ENCODE measurements at places on chromosomes 11 and 22.

DNA sequence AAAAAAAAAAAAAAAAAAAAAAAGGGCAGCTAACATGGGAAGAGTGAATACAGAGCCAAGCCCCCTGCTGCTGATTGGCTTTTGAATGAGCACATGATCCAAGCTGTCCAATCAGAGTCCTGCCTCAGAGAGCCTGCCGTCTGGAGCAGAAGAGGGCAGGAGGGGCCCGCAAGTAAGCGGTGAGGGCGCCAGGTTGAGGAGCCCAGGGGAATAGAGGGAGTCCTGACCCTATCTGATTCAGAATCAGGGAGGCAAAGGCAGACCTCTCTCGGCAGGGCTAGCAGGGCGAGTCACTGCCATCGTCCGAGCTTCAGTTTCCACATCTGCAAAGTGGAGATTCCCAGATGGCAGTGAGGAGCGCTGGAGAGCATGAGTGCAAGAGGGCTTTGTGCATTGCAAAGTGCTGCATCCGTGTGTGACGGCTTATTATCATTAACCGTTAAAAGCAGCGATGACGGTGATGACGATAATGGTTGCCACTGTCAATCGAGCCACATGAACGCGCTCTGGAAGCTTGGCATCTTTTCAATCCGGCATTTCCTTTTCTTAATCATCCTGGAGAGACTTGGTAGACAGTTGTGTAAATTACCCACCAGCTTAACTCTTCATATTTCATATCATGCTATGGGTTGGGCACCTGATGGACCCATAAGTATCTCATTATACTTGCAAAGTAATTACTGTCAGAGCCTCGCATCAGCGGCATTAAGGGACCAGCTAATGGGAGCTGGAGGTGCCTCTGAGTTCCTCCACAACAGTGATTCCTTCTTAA, 68.6 kb upstream of the ATXN10 start:
- DNase-seq: no peak

GRCh38 chr22:35593891-35594470, 23.1 kb downstream of the MB start:
- no peak for DNase-seq

DNA sequence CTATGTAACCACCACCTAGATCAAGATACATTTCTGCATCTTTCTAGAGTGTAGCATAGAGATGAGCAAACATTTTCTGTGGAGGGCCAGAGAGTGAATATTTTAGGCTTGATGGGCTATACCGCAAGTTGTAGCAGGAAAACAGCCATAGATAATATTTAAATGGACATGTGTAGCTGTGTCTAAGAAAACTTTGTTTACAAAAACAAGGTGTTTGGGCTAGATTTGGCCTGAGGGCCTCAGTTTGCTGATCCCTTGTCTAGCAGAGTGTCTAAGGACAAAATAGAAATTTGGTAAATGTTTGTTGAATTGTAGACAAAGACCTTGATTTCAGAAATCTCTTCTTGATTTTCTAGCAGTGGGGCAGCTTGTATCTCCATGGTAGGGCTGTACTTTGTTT, 36.3 kb downstream of the STIM1 start:
- DNase-seq: no peak

DNA sequence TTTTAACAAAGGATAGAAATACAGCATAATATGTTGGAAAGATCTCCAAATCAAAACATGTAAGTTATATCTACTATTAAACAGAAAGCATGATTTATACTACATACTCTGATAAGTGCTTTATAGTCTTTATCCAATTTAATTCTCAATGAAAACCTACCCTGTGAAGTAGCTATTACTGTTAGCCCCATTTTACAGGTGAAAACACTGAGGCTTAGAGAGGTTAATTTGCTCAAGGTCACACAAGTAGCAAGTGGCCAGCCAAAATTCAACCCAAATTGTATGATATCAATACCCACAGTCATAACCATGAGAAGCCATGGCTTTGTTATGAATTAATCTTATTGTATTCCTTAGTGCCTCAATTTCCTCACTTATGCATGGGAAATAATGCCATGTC, 675 bp upstream of the OR5AN1 start:
- no peak for DNase-seq

DNA sequence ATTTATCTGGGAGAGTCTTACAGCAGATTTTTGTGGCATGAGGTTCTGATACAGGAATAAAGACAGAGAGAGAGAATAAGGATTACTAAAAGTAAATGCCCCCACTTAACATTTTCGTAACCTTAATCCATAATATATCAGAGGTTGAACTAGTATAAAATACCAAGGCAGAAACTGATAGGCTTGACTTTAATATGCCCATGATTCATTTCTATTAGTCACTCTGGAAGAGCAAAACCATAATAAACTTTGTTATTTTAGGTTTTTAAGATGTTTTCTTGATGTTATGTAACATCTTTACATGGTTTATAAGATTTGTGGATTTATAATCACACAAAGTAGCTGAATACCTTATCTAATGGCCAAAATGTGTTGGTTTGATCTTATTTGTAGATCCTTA, 19.1 kb downstream of the GUCY1A2 start:
- no peak for DNase-seq

GRCh38 chr11:77123591-77123990, 4.5 kb upstream of the MYO7A start:
- no peak for DNase-seq

- DNase-seq: no peak
These were observed 9.3 kb downstream of the CELSR1 start for GRCh38 chr22:46528121-46528610.

- no peak for DNase-seq
These were observed 103.3 kb upstream of the PARVA start for GRCh38 chr11:12274056-12274455.

DNA sequence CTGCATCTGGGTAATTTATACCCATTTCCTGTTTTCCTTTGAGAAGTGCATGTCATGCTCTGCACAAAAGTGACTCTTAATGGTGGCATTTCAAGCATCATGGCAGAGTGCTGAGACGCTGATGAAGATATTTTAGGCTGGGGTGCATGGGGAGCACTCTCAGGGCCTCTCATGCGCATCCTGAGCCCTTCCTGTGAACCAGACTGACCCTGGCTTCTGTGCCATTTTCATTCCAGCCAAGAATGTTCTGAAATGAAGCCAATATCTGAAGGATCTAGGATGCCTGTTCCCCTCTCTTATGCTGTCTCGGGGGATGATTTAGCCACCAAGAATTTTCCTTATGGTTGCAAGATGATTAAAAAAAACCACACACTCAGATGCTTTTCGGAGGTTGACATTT, 61.5 kb downstream of the MIAT start:
- no peak for DNase-seq

DNA sequence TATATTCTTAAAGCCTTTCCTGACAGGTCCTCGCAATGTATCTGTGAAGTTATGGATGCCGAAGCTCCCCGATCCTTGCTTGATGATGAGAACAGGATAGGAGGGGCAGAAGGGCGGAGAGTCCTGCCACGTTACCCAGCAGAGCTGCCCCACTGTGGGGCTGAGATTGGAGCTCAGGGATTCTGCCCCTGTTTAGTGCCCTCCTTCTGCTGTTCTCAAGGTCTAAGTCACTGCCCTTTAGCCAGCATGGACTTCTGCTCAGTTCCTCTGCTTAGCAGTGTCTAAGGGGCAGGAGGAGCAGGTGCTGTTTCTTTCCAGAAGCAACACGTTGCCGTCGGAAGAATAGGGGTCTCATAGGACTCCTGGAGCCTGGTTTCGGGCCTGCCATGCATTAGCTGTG, 164.2 kb upstream of the B3GAT1 start:
- no peak for DNase-seq

DNA sequence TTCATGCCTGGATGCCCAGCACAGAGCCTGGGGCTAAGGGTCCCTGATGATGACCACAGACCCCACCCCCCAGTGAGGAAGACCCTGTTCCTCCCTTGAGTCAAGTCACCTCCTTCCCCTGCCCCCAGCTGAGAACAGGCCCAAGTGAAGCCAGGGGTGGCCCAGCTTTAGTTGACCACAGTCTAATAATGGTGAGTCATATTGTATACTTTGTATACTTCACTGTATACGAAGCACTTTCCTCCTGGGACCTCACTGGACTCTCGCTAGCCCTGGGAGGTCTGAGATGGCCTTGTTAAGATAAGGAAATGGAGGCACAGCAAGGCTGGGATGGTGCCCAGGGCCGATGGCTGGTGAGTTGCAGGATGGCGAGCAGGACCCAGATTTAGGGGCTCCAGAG, 3.7 kb upstream of the FLRT1 start:
- DNase-seq: no peak

GRCh38 chr11:78292109-78292803, 103.5 kb downstream of the USP35 start:
- DNase-seq: peak; percentile 94

- no peak for DNase-seq
These were observed 1.2 kb upstream of the P2RX6 start for GRCh38 chr22:21013657-21014201.

DNA sequence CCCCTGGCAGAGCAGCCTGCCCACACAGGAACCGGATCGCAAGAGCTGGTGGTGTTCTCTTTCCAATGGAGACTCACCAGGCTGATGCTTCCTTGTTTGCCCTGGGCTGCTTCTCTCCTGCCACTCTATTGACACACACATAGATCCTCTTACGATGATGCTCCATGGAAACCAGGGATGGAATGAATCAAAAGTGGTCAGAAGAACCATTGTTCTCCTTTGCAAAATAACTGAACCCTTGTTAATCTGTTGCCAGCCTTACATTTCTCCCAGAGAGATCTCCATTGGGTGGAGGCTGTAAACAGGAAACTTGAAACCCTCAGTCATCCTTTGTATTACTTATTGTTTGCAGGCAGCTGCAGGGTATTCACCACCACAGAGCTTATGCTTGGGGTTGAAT, 24.6 kb upstream of the LDLRAD3 start:
- no peak for DNase-seq

DNA sequence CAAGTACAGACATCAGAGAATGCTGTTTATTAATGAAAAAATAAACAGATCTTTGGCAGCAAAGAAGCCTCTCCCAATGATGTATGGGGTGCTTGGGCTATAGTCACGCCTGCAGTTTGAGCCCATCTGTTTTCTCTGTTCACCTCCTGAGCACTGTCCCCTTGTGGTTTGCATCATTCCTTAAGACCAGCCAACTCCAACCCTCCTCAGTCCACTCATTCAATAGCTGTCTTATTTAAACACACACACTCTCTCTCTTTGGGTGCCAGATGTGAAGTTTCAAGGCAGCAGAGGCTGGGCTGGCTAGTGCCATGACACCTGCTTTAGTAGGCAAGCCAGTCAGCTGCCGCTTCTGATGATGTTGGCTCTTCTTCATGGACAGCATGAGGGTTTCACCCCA, 58.1 kb downstream of the POLD3 start:
- DNase-seq: no peak

- no peak for DNase-seq
These were observed 47.0 kb upstream of the CCDC89 start for GRCh38 chr11:85732965-85733364.

DNA sequence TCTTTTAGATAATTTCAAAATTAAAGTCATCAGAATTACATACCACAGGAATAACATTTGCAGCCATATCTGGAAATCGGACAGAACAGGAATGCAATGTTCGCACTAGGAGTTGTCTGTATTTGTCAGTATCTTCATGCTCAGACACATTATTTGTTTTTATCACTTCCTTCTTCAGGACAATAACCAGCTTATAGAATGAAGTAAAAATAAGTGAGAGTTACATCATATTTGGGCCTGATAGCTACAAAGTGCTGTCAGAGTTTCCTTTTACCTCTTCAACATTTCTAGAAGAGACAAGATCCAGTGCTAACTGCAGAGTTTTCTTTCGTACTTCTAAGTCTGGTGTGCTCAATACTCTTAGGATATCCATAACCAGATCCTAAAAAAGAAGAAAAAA, 18.9 kb downstream of the COPB1 start:
- DNase-seq: no peak

- DNase-seq: no peak
These were observed 662.1 kb downstream of the NTM start for GRCh38 chr11:132032555-132032954.

DNA sequence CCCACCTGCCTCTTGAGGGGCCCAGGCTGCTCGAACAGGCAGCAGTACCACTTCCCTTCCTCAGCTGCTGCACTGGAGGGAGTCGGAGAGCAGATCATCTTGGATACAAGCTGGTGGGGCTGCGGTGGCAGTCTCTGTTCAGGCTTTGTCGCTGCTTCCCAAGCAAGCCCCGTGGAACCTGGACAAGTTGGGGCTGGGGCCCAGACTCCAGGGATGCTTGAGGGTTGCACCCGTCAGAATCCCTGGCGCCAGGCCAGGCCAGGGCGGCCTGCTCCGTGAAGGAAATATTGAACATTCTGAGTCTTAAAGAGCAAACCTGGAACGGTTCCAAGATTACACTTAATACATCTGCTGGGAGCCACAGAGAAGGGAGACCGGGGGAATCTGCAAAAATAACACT, 310.1 kb upstream of the SORL1-AS1 start:
- no peak for DNase-seq

GRCh38 chr22:48553694-48554308, 1273.9 kb downstream of the BRD1 start:
- no peak for DNase-seq

DNA sequence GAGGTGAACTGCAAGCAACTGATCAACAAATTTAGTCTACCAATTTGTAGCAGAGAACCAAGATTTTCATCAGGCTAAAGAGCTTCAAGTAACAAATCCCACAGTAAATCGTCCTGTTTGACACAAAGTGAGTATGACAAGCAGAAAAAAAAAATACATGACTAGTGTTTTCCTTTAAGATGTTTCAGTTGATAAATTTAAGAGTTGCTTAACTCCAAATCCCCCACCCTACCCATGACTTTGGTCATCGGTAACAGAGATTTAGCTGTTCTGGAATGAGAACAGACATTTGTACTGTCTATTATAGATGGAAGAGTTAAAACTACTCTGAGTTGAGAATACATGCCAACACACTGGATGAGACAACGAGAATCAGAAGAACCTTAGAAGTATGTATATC, 165.0 kb upstream of the MTMR2 start:
- no peak for DNase-seq

DNA sequence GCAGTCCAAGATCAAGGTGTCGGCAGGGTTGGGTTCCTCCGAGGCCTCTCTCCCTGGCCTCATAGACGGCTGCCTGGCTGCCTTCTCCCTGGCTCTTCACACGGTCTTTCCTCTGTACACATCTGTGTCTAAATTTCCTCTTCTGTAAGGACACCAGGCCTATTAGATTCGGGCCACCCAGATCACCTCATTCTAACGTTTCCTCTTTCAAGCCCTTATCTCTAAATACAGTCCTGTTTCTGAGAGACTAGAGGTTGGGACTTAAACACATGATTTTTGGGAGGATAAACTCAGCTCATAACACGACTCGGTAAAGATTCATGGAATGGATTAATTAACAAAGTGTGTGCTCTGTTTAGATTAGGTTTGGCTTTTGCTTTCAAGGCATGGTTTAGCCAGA, 136.0 kb upstream of the SORL1-AS1 start:
- DNase-seq: no peak

- DNase-seq: no peak
These were observed 75.0 kb downstream of the CACNA1I start for GRCh38 chr22:39645532-39645931.

- no peak for DNase-seq
These were observed 533.9 kb upstream of the CCDC90B start for GRCh38 chr11:83819931-83820549.

- no peak for DNase-seq
These were observed 59.6 kb downstream of the MAPK1 start for GRCh38 chr22:21807544-21808529.

- DNase-seq: no peak
These were observed 4.6 kb downstream of the C11orf24 start for GRCh38 chr11:68266936-68267880.

GRCh38 chr22:26610072-26610958, 7.5 kb downstream of the CRYBB1 start:
- DNase-seq: peak; percentile 72

- no peak for DNase-seq
These were observed 18.2 kb upstream of the CLPB start for GRCh38 chr11:72452495-72452894.
